Endothelial cell (in vitro differentiated cells): ENCODE measurements at places on chromosomes 12 and 14. TPM values are rescaled to one million over a fixed set of nuclear protein-coding genes. Genes with fewer than 3 reads are reported as not detected.
A peak's percentile ranks its signal among the peaks of the same experiment; 100 is the strongest.

ISM2 gene
- total RNA-seq = 0.21 TPM

GPR137C gene
- total RNA-seq = 3.3 TPM

KRT83 gene
- total RNA-seq = not detected

OR6C2 gene
- total RNA-seq = not detected

MRPS35 gene
- total RNA-seq = 30.0 TPM

DNA sequence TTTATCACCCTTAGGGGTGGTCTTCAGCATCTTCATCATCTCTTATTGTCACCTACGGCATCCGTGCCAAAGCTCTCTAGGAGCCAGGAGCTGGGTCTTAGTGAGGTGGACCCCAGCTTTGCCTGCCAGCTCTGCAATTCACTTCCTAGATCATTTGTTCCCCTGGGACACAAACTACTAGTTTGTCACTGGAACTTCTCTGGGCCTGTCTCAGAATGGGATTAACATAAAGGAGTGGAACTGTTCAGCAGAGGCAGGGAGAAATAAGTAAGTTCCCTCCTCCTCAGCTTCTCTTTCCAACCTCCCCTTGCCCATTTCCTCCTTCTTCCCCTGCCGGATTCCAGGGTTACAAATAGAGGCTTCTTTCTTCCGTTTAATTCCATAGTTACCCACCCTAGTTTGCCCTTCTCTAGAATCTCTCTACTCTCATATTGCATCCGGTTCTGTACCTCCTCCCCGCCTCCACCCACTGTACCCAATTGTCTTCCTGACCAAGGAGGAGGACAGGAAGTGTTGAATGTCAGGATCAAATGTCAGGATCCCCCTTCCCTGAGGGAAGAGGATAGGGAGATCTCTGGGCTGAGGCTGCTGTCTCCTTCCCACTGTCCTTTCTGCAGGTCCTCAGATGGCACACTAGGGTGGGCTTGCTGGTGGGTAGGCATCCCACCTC is 25.0 kb downstream of the LARP4 start:
- peak; percentile 33 for DNase-seq

DNA sequence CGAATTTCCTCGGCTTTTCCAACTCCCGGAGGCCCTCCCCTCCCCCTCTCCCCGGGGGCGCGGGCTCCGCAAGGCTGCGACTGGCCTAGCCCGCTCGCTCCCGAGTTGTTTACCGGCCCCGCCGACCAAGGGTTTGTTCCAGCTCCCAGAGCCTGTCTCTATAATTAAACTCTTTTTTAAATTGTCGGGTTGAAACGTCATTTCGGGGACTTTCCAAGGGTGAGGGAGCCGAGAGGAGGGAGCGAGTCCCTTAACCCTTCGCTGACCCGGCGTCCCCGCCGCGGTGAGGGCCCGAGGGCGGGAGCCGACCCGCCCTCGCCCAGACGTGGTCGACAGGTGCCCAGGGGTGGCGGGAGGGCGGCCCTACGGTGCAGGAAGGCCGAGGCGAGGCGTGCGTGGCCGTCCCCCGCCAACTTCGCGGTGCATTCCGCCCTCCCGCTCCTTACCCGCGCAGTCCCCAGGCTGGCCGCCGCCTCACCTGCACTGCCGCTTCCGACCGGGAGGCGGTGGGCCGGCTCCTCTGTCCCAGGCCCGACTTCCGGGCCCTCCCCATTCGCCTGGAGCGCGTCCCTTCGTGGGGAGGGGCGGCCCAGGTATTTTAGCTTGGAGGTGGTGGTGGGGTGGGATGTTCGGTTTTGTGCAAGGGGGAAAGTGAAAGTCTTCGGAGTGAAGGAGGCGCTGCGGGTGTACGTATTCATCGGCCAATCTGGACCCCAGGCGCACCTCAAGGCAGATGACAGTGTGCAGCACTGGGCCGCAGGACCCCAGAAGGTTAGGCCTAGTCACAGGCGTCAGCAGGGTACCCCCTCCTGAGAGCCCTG is 2.9 kb upstream of the ZFP36L1 start:
- peak; percentile 76 for DNase-seq

DNA sequence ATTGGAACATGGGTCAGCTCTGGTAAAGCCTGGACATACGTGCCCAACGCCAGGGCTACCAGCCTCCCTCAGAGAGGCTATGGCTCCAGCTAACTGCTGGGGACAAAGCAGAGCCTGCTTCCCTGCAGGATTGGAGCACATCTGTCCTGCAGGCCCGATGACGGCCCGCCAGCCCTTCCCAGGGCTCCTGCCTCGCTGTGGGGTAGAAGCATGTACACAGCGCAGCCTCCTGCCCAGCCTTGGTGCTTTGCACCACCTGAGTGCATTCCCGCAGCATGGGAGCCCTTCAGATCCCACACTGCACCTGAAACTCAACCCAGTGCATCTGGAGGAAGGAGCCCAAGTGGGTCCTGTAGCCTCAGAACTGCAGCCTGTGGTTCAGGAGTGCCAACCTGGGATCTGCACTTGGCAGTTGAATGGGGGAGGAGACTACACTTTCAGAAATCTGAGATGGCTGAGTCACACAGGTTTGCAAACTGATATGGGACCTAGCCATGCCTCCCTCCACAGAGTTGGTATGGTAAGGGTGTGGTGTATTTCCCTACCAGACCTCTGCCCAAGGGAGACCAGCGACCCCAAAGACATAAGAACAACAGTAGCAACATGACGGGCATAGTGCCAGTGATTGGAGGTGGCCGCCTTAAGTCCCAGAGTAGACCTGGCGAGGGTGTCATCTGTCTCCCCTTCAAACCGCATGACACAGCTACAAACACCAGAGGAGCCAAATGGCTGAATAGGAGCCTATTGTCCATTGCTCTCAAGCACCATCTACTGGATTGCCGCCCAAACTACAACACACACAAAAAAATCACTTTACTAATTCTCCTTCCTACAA is 273.9 kb upstream of the MIS18BP1 start:
- DNase-seq = peak; percentile 64

DNA sequence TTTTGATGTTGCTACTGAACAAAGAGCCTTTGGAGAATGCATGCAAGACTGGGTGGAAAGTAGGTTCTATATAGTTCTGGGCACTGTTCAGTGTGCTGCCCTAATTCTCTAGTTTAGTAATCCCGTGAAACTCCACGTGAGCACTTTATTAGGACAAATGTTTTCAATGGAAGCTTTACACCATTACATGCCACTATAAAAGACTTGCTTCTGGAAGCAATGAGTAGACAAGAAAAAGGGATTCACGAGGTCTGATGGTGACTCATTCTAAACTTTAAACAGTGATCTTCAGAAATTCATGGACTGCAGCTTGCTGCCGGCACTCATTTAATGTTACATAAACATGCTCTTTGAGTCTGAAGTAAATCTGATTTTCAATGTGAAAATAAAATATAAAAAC is 22.3 kb downstream of the ATG14 start:
- no peak for DNase-seq

DNA sequence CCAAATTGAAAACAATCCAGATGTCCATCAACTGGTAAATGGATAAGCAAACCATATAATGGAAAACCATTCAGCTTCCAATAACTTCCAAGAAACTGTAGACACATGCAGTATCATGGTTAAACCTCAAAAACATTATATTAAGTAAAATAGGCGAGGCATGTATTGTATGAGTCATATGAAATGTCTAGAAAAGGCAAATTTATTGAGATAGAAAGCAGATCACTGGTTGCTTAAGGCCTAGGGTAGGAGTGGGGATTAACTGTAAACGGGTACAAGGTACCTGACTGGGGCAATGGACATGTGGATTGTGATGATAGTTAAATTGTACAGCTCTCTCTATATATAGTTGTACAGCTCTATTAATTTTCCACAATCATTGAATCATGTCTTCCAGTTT is 21.3 kb upstream of the PAPLN start:
- no peak for DNase-seq

- no peak for DNase-seq
Observed at GRCh38 chr12:90858252-90858651, 96.7 kb downstream of the CCER1 start.

- DNase-seq = no peak
Observed at GRCh38 chr14:104578321-104578720, 1.2 kb upstream of the C14orf180 start.
